SK-N-MC (cell line): ENCODE measurements at places on chromosomes 6 and 20.

GRCh38 chr6:141464490-141464889, 668.2 kb upstream of the GJE1 start:
- DNase-seq = no peak

DNA sequence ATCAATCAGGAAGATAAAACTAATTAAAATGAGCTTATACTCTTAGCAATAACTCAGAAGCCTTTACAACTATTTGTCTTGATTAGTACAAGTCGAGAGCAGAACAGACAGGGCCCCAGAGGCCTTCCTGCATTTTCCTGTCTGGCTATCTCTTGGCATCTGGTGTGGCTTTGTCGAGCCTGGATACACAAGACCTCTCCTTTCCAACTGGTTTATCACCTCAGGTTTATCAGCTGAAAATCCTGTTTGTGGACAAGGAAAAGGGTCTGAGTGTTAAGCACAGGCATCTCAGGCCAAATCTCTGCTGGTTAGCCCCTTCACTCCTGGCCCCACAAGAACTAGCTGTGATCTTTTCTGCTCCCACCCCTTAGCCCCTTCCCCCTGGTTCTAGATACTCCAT, 32.6 kb downstream of the BAK1 start:
- DNase-seq = no peak

DNA sequence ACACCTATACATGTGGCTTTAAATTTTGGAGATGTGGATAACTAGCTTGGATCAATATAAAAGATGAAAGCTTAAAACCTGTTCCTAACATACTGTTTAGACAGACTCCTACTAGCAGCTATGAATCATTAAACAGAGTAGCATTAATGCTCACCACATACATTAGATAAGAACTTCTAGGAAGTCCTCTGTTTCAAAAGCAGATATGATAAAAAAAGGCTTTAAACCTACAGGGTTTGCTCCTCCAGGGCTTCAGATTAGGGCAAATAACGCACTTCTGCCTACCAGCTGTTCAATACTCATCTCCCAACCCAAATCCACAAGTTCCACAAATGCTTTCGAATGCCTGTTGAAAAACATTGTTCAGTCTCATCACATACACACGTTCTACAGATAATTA, 1.5 kb downstream of the REPS1 start:
- DNase-seq = no peak

GRCh38 chr20:973785-974194, 28.3 kb downstream of the RSPO4 start:
- no peak for DNase-seq

DNA sequence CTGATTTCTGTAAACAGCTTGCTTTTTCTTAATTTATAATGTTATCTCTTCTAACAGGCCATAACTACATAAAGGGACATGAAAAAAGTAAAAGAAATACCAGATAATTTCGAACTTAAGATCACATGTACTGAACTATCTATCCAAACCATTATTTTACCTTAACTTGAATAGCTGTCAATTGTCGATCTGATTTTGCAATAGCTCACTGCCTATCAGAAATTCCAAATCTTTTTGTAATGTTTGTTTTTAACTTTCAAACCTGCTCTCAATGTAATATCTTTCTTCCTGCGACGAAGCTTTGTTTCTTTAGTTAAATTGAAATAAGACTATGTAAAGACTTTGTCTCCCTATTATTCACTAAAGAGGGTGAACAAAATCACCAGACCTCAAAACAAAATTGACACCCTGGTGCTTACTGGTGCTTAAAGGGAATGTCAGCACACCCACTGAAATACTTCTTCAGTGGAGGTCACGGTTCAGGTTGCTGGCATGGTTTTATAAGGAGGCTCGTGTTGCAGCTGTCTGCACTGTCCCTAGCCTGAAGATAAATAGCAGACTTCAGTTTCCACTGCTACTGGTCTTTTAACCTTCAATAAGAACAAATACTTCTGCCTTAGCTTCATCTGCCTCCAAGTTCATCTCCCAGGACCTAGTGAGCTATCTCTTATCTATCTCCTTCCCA, 117.5 kb upstream of the QKI start:
- DNase-seq = no peak

GRCh38 chr20:62219992-62220665, at the start of gene HRH3:
HRH3 (minus strand) TSS chr20:62220278; CDS start chr20:62219970, 308 bp downstream.
- DNase-seq = no peak

GRCh38 chr20:56453352-56453751, 15.1 kb upstream of the RTF2 start:
- DNase-seq = no peak

- no peak for DNase-seq
Measured at GRCh38 chr20:53028337-53029007, 56.3 kb downstream of the TSHZ2 start.

- DNase-seq = no peak
Measured at GRCh38 chr6:42269553-42269952, 51.9 kb upstream of the MRPS10 start.

DNA sequence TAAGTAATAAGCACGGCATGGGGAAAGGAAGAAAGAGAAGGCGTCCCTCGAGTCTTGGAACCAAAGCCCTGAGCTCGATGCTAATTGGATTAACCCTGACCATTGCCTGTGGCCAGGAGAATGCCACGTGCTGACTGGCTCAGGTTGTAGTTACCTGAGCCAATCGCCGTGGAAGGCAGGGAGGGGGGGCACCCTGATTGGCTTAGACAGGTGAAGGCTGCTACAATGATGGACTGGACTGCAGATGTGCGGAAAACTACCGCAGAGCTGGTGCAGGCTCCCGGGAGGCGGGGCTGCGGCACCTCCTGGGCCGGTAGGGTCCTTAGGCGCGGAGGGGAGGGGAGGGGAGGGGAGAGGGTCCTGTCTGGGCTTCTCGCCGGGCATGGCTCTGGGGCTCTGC, 121.3 kb downstream of the TFAP2C start:
- no peak for DNase-seq

DNA sequence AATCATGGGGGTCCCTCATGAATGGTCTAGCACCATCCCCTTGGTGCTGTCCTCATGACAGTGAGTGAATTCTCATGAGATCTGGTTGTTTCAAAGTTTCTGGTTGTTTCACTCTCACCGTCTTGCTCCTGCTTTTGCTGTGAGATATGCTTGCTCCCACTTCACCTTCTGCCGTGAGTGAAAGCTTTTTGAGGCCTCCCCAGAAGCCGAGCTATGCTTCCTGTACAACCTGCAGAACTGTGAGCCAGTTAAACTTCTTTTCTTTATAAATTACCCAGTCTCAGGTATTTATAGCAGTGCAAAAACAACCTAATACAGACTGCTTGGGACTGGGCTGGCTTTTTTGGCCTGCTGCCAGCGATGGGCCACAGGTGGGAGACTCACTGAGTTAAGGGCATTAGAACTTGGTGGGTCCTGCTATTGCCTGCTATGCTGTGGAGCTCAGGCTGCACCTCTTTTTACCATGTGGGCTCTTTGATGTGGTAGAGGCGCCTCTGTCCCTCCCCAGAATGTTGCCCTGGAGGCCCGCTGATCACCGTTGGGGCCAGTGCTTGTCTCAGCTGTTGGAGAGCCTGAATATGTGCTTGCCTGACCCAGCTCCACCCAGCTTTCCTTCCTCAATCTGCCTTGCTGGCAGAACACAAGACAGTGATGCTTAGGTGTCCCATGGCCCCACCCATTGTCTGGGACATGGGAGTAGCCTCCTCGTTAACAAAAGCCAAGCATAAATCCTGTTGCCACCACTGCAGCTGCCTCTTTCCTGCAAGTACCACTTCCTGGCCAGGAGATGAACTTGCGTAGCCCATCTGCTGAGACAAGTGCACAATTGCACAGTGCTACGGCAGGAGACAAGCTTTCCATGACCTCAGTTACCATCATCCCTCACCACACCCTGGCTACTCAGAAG, 47.1 kb downstream of the IGF2R start:
- DNase-seq = no peak

GRCh38 chr20:20546402-20546801, 166.0 kb downstream of the RALGAPA2 start:
- DNase-seq = no peak

DNA sequence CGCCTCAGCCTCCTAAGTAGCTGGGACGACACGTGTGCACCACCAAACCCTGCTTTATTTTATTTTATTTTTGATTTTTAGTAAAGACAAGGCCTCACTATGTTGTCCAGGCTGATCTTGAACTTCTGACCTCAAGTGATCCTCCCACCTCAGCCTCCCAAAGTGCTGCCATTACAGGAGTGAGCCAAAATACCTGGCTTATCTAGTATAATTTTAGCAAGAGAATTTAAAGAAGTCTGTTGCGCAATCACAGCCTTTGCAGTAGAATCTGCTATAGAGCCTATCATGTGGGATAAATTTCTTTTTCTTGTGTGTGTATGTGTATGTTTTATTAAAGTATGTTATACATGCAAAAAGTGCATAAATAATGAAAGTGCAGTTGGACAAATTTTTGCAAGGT, 92.1 kb upstream of the ANKEF1 start:
- no peak for DNase-seq

DNA sequence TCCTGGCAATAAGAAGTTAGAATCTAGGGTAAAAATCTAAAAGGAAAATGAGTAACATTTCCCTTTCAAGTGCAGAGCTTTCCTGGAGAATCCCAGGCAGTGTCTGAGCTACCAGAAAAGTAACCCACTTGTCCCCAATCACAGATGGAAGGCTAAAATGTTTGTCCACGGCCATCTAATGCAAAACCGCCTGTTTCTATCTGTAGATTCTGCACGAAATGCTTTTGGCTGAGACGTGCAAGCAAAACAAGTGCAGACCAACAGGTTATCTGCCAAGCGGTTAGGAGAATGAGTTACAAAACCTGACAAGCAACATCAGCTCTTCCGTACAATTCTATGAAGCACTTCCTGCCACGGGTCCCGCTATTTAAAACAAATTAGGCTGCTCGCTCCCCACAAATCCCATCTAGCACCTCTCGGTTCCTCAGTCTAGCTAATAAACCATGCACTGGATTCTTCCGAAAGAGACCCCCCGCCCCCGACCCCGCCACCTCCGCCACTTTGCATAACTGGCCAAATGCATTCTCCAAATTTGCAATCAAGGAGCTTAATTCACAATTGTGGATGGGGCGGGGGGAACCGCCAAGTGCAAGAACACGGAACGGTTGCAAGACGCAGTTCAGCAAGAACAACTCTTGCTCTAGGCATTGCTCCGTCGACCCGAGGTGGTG, 1.4 kb downstream of the ELOVL5 start:
- no peak for DNase-seq

DNA sequence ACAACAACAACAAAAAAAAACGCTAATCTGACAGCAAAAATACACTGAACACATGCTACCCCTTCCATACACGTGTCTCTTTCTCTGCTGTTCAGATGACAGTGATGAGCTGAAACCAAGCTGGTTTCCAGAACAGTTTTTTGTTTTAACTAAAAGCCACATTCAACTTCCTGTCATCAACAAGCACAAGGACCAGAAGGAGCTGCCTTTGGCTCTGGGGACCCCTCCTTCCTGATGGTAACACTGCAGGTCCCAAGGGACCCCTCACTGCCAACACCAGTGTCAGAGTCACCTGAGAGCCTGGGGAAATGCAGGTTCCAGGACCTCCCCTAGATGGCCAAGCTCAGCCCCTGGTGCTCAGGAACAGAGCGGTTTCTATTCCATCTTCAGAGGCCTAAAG, 6.0 kb downstream of the CST7 start:
- no peak for DNase-seq

GRCh38 chr6:156857573-156857972, 80.4 kb downstream of the ARID1B start:
- no peak for DNase-seq

GRCh38 chr6:152634773-152635172, 2.4 kb downstream of the SYNE1 start:
- no peak for DNase-seq

DNA sequence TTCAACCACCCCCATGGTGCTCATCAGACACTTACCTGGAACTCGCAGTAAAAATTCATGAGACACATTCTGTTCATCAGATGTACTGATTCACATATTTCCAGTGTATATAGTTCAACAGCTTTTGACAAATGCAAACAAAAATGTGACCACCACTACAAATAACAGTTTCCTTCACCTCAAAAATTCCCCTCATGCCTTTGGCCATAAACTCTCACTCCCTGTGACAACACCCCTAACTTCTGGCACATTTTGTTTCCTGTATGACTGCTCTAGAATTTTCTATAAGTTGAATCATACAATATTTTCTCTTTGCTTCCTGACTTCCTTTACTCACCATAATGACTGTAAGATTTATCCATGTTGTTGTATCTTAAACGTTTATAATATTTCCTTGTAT, 63.7 kb downstream of the C6orf118 start:
- DNase-seq = no peak

- DNase-seq = no peak
Measured at GRCh38 chr20:10711903-10712451, 38.2 kb upstream of the JAG1 start.

- no peak for DNase-seq
Measured at GRCh38 chr20:2408111-2408510, 27.4 kb downstream of the TGM6 start.

DNA sequence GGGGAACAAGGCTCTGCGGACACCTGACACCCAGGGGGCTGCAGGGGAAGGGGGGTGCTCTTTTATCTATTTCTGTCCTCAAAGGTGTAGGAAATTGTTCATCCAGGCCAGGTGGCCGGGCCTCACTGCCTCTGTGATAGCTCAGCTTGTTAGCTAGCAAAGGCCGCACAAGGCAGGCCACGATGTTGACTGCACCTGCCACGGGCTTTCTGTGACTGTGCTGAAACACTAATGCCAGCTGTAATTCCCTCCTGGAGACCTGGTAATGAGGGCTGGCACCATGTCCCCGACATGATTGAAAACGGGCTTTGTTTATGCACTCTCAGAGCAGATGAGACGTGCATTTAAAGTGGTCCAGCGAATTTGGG, 61.4 kb upstream of the APCDD1L start:
- DNase-seq = no peak

- DNase-seq = no peak
Measured at GRCh38 chr6:51868591-51869355, 218.6 kb downstream of the PKHD1 start.

- DNase-seq = no peak
Measured at GRCh38 chr20:60693496-60694133, 558.4 kb upstream of the CDH4 start.

GRCh38 chr6:46104209-46104608, 25.6 kb upstream of the ENPP4 start:
- no peak for DNase-seq

DNA sequence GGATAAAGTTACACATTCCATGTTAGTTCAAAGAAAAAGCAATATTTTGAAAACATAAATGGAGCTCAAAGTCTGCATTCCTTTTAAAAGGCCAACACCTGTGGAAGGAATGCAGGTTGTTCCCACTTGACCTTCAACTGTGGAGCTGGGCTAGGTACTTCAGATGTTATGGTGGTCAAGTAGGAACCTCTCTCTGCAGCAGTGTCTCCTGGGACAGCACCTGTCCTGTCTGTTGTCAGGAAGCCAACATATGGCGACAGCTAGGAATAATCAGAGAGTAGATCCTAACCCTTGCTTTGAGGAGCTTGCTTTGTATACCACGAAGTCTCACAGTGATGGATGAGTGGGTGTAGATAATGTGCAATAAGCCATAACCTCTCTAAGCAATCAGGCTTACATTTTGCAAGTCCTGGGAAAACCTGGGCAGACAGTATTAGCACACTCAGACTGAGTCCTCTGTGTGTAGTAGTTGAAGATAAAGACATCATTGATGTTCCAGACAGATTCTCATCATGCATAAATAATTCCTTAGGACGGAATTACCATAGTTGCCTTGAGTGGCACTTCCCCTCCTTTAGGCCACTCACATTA, 347.5 kb downstream of the PRL start:
- no peak for DNase-seq

- DNase-seq = no peak
Measured at GRCh38 chr20:62977613-62978560, 25.4 kb downstream of the SLC17A9 start.
